Cerebellar nuclear complex (tissue), 1 donor: ENCODE measurements at places on chromosomes 1 and 21.

DNA sequence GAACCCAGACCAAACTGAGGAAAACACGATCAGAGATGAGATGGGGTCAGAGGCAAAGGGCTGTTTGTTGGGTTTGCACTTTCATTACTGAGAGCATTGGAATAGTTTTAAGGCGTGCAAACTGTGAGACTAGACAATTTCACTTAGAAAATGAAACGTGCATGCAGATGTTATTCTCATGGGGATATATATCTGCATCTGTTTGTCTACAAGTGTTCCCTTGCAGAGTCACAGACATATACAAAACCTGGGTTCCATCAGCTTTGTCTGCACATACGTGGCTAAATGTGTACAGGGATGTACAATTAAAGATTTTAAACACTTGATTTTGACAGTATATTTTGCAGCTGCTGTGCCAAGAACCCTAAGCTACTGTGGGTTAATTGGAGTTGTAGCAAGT, 355.4 kb downstream of the KIF26B start:
- DNase-seq = no peak

DNA sequence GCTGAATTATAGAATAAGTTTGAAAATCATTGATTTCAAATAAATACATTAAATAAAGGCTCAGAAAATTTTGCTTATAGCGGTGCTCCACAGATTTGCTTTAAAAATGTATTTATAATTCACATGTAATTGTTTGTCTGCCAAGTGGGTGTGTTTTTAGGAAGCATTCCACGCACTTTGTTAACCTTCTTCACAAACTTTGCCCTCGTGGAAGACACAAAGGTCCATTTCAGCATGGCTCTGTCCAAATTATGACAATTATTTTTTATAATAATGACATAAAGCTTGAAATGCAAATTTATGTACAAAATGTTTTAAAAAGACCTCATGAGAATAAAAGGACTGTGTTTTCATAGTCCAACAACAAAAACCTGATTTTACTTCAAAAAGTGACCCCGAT, 146.1 kb downstream of the GRIK1 start:
- DNase-seq = no peak

DNA sequence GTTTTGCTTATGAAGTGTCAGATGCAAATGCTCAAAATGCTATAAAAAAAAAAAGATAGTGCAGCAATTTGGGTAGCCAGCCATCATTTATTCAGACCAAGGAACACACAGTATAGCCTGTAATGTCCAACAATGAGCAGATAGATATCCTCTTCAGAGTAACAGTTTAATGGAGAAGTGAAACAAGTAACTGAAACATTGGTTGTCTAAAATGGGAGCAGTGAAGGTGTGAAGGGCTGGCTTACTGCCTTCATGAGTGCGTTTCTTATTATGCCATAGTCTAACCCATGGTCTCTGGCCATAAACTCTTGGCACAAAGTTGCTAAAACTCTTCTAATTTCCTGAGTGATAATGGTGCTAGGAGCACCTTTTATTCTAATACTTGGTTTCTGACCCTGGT, 11.4 kb downstream of the RGS5 start:
- DNase-seq = no peak

DNA sequence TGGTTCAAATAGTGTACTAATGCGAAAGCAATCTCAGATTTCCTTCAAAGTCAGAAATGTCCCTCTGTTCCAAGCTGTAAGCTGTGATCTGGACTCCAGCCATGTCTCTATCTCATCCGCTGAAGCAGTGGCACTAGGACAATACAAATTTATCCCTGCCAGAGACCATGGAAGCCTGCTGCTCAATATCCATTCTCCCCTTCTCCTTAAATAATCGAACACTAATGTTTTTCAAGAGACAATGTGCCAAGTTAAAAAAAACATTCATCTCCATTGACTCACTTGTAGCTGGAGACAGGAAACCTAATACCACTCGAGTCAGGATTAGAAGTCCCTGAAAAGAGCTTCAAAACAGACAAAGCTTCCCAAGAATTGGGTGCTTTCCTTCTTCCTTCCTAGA, 38.5 kb upstream of the PGBD5 start:
- DNase-seq = no peak

GRCh38 chr1:10825592-10825991, 29.1 kb upstream of the CASZ1 start:
- no peak for DNase-seq

GRCh38 chr1:233281711-233282581, 13.6 kb downstream of the PCNX2 start:
- DNase-seq = no peak

- no peak for DNase-seq
These were observed 22.8 kb upstream of the CDK18 start for GRCh38 chr1:205481629-205482151.

- no peak for DNase-seq
These were observed 5.8 kb downstream of the VWA1 start for GRCh38 chr1:1441002-1441888.

- DNase-seq = no peak
These were observed 570.1 kb upstream of the CXADR start for GRCh38 chr21:16942703-16943102.

DNA sequence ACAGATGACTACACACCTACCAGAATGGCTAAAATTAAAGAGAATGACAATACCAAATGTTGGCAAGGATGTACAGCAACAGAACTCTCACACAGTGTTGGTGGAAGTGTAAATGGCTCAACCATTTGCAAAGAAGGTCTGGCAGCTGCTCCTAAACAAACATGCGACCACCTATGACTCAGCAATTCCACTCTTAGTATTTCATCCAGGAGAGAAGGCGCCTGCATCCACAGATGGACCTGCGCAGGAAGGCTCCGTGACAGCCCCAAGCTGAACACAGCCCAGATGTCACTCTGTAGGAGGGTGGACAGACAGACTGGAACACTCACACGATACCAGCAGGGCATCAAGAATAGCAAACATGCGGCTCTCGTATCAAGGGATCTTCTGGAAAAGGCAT, 6.7 kb downstream of the PTTG1IP start:
- no peak for DNase-seq

- no peak for DNase-seq
These were observed 723.7 kb downstream of the RWDD3 start for GRCh38 chr1:95957748-95958147.

- no peak for DNase-seq
These were observed 3.4 kb downstream of the ITSN1 start for GRCh38 chr21:33645730-33646129.

- no peak for DNase-seq
These were observed 9.2 kb downstream of the CSMD2 start for GRCh38 chr1:34155860-34156259.

- no peak for DNase-seq
These were observed 326.1 kb upstream of the BEND5 start for GRCh38 chr1:49102752-49103151.

GRCh38 chr1:219792337-219793021, 135.9 kb downstream of the SLC30A10 start:
- DNase-seq = no peak

DNA sequence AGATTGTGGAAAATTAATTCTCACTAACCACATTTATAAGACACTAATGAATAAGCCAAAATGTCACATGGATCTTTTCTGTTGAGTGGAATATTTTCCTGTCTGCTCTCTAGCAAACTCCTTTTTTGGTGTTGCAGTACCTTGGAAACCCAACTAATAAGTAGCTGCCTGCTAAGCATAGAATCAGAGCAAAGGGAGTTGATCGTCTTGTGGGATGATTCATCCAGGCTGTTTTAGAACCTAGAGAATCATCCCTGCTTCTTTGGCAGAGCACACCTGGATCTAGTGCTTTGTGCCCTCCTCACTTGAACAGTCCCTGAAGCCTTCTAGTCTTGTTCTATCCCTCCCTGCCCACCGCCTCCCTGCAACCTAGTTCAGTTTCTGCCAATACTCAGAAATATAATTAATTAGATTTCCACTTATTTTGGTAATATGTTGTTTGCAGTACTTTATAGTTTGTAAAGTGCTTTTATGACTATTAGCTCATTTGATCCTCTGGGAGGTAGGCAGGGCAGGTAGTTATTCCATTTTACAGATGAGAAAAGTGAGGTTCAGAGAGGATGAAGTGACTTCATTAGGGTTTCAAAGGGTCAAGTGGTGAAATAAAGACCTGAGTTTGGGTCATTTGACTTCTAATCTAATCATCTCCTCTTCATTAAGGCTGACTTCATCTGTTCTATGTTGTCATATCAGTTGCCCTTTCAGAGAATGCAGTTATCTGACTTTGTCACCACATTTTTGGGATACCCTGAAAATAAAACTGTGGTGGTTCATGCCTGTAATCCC, 2.5 kb downstream of the AGO4 start:
- DNase-seq = no peak

DNA sequence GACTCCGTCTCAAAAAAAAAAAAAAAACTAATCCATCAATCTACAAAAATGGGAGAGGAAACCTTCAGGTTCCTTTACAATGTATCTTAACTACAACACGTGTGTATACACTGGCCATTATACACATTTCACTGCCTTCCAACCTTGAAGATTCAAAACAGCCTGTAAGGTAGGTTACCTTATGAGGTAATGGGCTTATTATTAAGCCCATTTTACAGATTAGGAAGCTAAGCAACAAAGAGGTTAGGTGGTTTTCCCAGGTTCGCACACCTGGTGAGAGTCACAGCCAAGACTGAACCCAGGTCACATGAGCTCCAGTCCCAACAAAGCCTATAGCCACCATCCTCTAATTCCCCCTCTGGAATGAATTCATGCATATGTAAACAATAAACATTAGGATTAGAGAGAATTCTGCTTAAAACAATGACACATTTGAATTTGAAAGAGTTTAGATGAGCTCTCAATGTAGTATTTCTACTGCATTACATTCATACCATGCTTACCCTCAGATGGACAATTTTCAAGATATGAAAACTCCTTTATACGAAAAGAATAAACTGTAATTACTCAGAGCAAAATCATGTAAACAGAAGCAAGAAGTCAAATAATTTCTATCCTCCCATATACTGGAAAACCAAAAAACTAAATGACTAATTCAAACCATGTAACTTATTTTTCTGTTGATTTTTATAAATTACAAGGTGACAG, 54.8 kb downstream of the EIF4G3 start:
- no peak for DNase-seq

DNA sequence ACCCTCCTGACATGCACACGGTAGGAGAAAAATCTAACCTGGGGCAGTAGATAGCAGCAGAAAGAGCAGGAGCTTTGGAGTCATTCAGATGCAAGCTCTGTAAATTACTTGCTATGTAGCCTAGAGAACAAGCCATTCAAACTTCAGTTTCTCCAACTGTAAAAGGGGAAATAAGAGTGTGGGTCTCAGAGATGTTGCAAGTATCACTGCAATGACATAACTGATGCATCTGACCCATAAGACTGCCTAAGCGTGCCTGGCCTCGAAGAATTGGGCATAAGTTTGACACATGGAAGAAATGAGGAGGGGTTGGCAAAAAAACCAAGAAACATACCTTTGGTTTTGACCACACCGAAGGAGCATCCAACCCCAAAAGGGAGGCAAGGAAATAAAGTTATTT, 5.2 kb downstream of the AK2 start:
- DNase-seq = no peak

GRCh38 chr1:201036188-201036842, 12.8 kb upstream of the KIF21B start:
- no peak for DNase-seq

GRCh38 chr1:223788746-223789415, 56.9 kb downstream of the TP53BP2 start:
- no peak for DNase-seq

GRCh38 chr1:100316622-100317021, 35.7 kb upstream of the CDC14A start:
- DNase-seq = no peak

DNA sequence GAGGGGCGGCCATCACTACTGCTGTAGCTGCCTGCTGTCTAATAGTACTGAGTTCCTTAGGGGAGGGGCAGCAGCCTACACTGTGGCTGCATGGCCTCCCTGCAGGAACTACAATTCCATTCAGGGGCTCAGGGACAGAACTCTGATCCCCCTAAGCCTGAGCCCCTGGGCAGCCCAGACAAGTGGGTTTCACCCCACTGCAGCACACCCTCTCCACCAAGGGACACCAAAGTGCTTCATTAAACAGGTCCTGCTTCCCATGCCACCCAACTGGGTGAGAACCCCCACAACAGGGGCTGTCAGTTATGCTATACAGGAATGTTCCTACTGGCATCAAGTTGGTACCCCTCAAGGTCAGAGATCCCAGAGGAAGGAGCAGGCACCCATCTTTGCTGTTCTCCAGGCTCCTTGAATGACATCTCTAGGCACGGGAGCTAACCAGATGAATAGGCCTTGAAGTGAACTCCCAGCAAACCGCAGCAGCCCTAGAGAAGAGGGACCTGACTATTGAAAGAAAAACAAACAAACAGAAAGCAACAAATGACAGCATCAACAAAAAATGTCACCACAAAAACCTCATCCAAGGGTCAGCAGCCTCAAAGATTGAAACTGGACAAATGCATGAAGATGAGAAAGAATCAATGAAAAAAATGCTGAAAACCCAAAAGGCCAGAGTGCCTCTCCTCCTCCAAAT, 437.4 kb downstream of the NUF2 start:
- DNase-seq = no peak
